Neural progenitor cell (in vitro differentiated cells): ENCODE measurements at places on chromosomes 1 and 21. TPM values are rescaled to one million over a fixed set of nuclear protein-coding genes. Genes with fewer than 3 reads are reported as not detected.

DNA sequence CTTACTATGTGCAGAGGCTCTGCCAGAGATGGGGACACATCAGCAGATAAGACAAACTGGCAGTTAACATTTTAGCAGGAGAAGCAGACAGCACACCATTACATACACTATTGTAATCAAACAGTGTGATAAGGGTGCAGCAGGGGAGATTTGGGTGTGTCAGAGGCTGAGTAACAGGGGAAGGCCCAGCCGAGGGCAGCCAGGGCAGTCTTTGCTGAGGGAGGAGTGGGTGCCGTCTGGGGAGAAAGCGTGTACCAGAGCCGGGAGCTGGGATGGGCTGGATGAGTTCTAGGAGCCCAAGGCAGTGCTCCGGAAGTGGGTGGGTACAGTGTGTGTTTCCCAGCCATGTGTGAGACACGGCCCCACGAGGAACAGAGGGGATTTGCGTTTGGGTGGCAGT lies 31.2 kb downstream of the KCNA10 start:
- no peak for DNase-seq

DNA sequence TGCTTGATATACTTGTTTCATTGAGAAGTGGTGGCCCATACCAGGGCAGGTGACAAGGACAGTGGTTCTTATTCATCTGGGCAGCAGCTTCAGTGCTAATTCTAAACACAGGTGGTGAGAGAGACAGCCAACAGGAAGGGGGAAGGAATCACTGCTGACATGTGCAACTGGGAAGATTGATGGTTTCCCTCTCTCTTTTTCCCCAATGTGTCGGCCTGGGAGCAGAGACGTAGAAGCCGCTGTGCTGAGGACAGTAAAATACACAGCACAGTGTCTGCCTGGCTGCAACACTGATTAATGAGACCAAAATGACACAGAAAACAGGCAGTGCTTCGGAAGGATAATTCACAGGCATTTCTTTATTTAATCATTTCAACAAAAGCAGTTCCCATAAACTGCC lies 48.8 kb downstream of the WARS2 start:
- no peak for DNase-seq

DNA sequence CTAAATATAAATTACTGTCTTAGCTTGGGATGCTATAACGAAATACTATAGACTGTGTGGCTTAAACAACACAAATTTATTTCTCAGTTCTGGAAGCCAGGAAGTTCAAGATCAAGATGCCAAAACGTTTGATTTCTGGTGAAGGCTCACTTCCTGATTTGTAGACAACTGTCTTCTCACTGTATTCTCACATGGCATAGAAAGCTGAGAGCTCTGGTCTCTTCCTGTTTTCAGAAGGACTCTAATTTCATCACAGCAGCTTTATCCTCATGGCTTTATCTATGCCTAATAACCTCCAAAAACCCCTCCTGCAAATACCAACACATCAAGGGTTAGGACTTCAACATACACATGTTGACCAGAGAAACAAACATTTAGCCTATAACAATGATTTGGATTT lies 1795.5 kb downstream of the MRPL39 start:
- no peak for DNase-seq

GPR3 gene
- 3.0 and 3.1 TPM in 2 replicates for total RNA-seq

CASZ1 gene
- 3.4 and 10.1 TPM in 2 replicates for total RNA-seq

SELP gene
- total RNA-seq, result not detected in 2 replicates
